ENCODE measurements at places on chromosomes 2 and 18.

DNA sequence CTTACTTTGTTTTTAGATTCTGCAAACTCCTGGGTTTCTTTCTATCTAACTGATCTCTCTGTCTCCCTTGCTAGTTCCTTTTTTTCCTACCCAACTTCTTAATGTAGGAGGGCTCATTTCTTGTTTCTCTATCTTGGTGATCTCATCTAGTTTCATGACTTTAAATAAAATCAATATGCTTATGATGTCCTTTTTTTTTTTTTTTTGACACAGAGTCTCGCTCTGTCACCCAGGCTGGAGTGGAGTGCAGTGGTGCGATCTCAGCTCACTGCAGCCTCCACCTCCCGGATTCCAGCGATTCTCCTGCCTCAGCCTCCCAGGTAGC, 42.2 kb upstream of the IL1RL1 start:
- DNase-seq, result no peak

GRCh38 chr2:111134055-111134454, 13.3 kb downstream of the BCL2L11 start:
- DNase-seq, result peak; percentile 36

- no peak for DNase-seq
Observed at GRCh38 chr2:205760157-205760556, 77.9 kb downstream of the NRP2 start.

GRCh38 chr2:85838181-85838580, 50.6 kb downstream of the ST3GAL5 start:
- no peak for DNase-seq

- DNase-seq, result no peak
Observed at GRCh38 chr18:46262856-46263255, 158.7 kb downstream of the HAUS1 start.

- DNase-seq, result no peak
Observed at GRCh38 chr2:24497685-24498084, 6.6 kb downstream of the NCOA1 start.

GRCh38 chr18:9712611-9713010, 4.5 kb downstream of the RAB31 start:
- no peak for DNase-seq

DNA sequence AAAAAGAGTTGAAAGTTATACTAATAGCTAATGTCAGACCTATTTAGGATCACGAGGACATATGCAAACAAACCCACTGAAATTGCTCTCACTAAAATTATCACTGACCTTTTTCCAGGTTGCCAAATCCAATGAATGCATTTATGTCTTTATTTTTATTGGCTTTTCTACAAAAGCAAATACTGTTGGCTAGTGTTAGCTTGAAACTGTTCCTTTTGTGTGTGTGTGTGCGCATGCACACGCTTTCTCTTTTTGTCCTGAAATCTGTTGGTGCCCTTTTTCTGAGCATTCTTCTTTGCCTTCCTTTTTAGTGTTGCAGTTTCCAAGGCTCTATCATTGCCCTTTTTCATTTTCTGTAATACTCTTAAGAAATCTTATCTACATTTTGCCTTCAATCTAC, 1269.2 kb downstream of the LRP1B start:
- no peak for DNase-seq

GRCh38 chr2:96884299-96885094, 14.6 kb upstream of the SEMA4C start:
- no peak for DNase-seq

DNA sequence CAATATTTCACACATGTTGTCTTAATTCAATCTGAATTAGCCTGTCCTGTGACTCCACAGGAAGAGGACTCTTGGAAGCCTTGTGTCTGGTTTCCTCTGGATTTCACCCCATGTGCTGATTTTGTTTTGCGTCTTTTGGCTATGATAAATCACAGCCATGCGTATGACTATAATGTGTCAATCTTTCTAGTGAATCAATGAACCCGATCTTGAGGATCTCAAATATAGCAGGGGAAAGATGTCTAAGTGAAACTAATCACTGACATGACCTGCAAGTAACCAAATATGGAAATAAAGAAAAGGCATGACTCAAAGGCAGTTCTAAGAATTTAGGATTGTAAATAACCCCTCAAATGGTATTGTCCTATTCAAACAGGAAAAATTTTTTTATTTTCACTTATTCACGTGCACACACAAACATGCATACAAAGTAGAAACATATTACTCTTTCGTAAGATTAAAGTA, 8.2 kb downstream of the WDFY1 start:
- DNase-seq, result no peak

DNA sequence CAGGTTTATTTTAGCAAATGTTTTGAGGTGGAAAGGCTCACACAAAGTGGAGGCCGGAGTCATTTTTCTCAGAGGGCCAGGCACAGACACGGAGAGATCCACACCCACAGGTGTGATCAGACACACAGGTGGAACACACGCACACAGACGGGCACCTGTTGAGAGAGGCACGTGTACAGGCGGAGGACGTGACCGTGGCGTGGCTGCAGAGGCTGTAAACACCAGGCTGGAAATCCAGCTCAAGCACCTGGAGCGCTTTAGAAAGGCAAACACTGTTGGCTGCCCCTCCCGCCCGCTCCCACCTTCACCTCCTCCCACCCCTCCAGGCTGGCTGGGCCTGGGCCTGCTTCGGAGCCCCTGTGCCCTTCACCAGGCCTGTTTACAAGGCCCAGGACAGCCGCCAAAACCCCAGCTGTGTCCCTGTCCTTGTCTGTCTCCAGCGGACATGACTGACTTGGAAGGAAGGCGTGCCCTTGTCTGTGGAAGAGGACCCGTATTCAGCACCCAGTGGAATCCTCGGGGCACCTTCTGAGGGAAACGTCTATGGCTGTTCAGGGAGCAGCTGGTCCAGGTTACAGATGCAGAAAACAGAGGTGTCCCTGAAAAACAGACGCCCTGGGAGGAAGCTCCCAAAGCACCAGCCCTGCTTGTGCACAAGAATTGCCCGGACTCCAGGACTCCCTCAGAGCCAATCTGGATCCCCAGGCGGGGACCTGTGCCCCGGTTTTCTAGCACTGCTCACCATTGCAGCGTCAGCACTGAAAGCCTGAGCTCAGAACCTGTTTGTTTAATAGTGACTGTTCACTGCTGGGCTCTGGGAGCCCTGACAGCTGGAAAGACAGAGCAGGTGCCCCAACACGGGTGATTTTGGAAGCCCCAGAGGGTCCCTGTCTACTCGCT, 134.3 kb upstream of the HAAO start:
- no peak for DNase-seq

DNA sequence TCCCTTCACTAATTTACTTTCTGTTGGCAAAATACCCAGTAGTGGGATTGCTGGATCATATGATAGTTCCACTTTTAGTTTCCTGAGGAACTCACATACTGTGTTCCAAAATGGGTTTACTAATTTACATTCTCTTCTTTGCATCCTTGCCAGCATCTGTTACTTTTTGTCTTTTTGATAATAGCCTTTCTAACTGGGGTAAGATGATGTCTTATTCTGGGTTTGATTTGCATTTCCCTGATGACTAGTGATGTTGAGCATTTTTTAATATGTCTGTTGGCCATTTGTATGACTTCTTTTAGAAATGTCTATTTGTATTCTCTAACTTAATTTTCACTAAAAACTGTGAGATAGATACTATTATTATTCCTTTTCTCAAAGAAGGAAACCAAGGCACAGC, 411.7 kb downstream of the SOCS6 start:
- DNase-seq, result no peak

GRCh38 chr2:101912545-101912944, 79.2 kb upstream of the IL1R2 start:
- DNase-seq, result no peak

DNA sequence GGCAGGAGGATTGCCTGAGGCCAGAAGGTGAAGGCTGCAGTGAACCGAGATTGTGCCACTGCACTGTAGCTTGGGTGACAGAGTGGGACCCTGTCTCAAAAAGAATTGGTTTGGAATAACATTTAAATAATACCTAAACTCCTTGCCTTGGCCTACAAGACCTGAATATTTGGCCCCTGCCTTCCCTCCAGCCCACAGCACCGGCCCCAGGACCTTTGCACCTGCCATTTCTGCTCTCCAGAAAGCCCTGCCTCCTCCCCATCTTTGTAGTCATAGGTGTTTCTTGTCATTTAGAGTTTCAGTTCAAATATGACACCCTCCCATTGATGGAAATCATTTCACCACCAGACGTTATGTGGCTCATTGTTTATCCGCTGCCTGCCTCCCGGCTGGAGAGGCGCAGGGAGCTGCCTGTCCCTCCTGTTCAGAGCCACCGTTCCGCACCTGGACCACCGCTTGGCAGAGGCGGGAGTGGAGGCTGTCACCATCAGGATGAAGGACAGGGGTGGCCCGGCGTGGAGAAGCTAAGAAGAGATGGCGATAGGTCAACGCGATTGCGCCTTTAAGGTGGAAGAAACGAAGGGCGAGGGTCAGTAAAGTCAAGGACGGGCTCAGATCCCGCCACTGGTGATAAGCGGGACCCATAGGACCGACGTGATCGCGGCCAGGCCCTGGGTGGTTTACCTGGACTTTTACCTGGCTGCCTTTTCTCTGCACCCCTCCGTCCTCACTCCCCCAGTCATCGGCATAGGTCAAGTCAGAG, 638 bp upstream of the LPIN1 start:
- DNase-seq, result no peak

DNA sequence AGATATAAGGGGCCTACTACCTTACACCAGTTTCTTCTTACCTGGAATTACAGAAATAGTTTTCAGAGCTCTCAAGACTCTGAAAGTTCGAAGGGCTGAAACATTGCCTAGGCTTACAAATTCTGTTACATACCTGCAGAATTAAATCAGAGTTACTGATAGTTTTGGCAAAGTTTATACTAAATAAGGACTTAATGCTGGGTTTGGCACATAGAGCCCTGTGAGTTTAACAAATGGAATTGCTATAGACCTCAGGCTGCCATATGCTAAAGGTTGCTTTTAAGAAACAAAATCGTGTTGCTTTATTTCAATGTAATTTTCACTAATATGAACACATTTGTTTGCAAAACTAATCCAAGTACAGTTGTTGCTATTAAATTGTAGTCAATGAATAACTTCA, 40.1 kb downstream of the SCN3A start:
- no peak for DNase-seq

DNA sequence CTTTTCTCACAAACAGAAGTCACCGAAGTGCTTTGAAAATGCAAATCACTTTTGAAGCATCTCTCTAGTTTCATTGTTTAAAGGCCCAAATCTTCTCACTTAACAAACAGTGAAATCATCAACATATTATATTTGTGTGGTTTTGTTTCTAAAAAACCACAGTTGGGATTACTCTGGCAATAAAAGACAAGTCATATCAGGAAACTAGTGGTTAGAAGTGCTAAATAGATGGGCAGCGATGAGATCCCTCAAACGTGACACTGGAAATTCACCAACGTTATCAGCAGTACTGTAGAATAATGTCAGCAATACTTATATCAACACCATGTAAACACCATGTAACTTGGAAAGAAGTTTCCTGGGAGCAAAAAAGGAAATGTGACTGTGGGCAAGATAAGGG, 893.5 kb downstream of the SUCLG1 start:
- no peak for DNase-seq

GRCh38 chr2:83587309-83587708, 871.8 kb downstream of the SUCLG1 start:
- DNase-seq, result no peak

- no peak for DNase-seq
Observed at GRCh38 chr2:59734743-59735142, 818.7 kb downstream of the BCL11A start.

DNA sequence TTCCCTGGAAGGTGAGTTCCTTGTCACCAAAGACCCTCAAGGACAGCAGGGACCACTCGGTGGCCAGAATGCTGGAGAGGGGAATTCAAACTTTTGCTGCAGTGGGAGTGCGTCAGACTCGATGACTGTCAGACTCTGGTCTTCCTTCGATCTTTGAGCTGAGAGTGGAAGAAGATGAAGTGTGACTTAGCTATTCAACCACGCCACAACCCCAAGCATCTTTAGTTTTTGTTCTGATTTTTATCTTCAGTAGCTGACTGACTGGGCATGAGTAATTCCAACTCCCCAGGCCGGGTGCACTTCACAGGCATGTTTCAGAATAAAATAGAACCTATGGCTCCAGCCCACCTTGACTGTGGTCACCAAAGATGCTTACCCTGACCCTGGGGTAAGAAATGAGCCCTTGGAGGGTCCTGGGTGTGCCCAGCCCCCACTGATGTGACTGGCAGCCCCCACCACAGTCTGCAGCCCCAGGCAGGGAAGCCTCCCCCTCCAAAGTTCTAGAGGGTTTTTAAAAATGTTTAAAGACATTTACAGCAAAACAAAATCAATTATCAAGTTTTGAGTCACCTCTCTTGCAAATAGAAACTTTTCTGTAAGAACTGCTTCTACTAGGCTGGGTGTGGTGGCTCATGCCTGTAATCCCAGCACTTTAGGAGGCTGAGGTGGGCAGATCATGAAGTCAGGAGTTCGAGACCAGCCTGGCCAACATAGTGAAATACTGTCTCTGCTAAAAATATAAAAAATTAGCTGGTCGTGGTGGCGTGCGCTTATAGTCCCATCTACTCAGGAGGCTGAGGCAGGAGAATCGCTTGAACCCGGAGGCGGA, 24.9 kb upstream of the YWHAQ start:
- no peak for DNase-seq

GRCh38 chr18:10076502-10077030, 162.8 kb downstream of the VAPA start:
- DNase-seq, result no peak

GRCh38 chr2:110946902-110947301, 173.8 kb upstream of the BCL2L11 start:
- DNase-seq, result no peak

GRCh38 chr18:34848156-34848555, 138.1 kb downstream of the DTNA start:
- no peak for DNase-seq

DNA sequence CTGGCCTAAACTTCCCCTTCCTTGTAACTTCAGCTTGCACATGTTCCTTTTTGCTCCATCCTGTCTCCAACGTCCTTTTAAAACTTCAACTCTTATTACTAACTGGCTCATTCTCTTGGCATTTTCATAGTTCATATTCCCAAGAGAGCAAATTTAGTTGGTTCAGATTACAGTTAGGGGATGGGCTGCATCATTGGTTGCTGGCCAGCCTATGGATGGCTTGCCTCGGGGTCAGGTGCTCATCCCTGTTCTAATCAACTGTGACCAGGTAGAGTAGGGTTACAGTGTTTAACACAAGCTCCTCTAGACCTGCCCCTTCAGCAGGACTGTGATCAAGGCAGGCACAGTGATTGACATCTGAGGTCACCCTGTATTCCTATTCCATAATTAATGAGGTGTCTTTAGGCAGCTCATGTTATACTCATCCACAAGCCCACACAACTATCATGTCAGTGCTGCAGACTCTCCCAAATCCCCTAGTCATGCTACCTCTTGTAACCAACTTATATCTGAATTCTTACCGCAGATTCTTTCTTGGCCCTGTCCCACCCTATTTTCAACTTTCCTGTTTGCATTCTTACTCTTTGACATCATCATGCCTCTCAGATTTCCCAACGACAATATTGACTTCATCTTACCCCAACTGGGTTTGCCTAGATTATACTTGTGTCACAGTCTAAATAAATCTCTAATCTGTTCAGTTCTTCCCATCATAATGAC, 293.3 kb downstream of the MTX2 start:
- no peak for DNase-seq

GRCh38 chr18:23682472-23682871, 6.8 kb upstream of the LAMA3 start:
- DNase-seq, result no peak

- DNase-seq, result no peak
Observed at GRCh38 chr2:24478243-24478642, 12.8 kb upstream of the NCOA1 start.
